GM10248 (cell line): ENCODE measurements at places on chromosomes 16 and 17.

GRCh38 chr17:34980681-34981537 is 597 bp downstream of the LIG3 start:
- DNase-seq, result peak; percentile 93

- no peak for DNase-seq
These were observed 470.1 kb downstream of the SOX9 start for GRCh38 chr17:72590882-72591281.

DNA sequence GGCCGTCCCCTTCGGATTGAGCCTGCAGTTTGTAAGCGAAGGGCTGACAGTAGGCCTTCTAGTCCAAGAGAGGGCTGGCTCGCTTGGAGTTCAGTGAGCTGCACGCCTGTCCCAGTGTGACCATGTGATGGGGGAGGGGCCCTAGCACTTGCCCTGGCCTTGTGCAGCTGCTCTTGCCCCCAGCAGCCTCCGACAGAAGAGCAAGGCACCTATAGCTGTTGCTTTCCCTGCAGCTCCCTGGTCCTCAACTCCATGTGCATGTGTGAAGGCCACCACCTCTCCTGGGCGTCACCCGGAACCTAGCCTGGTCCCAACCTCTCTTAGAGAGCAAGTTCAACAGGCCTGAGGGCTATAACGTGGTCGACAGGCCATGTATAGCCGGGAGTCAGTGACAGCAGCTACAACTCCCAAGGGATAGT is 5.6 kb downstream of the SPHK1 start:
- no peak for DNase-seq

DNA sequence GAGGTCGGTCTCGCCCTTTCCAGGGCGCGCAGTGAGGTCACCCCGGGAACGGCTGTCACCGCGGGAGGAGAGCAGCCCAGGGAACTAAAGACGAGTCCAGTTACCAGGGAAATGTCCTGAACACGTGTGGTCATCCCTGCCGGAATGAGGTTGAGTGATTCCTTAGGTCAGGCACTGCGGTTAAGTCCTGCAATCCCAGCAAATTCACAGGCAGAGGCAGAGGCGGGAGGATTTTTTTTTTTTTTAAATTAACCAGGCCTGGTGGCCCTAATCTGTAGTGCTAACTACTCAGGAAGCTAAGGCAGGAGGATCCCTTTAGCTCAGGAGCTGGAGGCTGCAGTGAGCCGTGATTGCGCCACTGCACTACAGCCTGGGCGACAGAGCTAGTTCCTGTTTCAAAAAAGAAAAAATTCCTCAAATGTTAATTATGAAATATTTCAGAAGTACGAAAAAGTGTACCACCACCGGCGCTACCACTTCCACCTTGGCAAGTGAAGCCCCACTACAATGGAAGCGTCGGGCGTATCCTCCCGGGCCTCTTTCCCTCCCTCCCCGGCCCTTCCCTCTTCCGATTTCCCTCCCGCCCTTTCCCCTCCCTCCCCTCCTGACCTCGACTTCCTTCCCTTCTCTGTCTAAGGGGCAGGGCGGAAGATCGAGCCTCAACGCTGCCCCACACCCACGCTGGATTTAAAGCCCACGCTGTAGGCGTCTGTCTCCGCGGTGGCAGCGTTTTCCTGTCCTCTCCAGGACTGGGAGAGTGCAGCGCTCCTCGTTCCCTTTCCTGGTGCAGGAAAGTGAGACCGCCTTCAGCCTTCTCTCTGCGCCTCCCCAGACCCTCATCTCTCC is 27.3 kb downstream of the SLFN11 start:
- DNase-seq, result peak; percentile 17

DNA sequence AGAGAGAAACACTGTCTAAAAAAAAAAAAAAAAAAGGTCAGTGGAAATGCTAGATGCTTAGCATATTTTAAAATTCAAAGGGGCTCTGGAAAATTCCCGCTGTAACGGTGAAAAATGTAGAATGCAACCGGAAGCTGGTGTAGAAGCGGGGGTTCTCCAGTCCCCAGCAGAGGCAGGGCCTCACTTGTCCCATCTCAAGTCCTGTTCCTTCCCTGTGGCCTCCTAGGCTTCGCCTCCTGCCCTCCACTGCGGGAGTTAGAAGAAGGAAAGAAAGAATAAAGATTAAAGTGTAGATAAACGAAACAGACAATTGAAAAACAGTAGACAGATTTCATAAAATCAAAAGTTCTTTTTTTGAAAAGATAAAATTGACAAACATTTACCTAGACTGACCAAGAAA is 14.8 kb upstream of the ZNF287 start:
- no peak for DNase-seq

DNA sequence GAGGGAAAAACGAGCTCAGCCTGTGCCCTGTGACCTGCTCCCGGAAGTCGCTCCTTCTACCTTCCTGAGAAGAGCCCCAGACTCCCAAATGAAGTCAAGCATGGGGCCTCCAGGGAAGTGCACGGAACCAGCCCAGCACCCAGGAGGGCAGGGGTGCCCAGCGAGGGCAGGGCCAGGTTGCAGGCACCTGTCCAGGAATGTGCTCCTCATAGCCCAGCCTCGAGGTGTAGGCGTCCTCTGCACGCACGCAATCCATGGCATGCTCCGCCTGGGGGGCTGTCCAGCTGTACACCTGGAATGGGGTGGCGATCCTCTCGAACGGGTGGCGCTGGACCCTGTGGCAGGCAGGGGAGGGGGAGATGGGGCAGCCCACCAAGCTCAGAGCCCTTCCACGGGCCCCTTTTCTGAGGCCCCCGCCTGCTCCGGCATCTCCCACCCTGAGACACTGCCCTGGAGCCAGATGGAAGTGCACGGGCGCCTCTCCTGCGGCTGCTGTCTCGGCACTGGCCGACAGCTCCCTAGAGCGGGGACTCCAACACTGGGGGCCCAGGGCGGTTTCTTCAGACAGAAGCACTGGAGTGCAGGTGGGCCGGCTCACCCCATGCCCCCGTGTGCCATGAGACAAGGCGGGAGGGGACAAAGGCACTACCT is 10.9 kb downstream of the CLUH start:
- DNase-seq, result no peak

GRCh38 chr16:86962259-86962658 is 354.9 kb downstream of the C16orf95 start:
- no peak for DNase-seq

DNA sequence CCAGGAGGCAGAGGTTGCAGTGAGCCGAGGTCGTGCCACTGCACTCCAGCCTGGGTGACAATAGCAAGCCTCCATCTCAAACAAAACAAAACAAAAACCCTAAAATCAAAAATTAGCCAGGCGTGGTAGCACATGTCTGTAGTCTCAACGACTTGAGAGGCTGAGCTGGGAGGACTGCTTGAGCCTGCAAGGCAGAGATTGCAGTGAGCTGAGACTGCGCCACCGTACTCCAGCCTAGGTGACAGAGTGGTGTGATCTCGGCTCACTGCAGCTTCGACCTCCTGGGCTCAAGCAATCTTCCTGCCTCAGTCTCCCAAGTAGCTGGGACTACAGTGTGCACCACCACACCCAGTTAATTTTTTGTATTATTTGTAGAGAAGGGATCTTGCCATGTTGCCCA is 87.6 kb downstream of the MYH11 start:
- DNase-seq, result no peak

- peak; percentile 92 for DNase-seq
These were observed 1.8 kb downstream of the GJD3 start for GRCh38 chr17:40362696-40363110.

- DNase-seq, result no peak
These were observed 29.4 kb upstream of the MLKL start for GRCh38 chr16:74729783-74730683.

DNA sequence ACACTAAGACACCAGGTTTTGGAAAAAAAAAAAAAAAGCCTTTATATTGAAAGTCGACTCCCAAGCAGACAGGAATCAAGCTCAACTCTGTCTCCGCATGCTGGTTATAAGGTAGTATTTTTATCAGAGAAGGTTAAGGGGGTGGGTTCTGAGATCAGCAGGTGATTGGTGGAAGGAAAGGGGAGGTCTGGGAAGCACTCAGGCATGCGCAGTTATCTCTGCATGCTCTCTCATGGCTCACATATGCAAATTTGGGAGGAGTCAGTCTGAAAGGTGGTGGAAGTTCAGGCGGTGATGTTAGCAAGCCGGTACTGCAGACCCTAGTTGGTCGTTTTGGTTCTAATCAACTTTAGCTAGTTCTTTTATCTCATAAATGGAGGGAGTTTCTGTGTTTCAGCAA is 357.6 kb upstream of the C16orf82 start:
- no peak for DNase-seq

- no peak for DNase-seq
These were observed 167.9 kb upstream of the MAF start for GRCh38 chr16:79768276-79768970.

- DNase-seq, result no peak
These were observed 386.2 kb downstream of the SNX29 start for GRCh38 chr16:12362482-12363458.

DNA sequence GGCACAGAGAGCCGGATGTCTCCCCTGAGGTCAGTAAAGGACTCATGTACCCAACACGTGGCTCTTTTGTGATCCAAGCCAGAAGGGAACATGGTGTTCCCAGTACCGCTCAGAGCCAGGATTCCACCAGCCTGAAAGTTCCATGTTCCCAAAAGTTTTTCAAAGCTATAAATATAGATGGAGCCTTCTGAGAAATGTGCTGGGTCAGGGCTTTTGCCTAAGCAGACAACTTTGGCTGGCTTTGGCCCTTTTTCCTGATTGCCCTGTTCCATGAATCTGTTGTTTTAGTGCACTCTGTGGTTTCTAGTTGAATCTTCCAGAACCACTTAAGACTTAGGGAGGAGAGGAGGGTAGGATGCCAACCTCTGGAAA is 128.5 kb upstream of the HS3ST2 start:
- DNase-seq, result no peak

DNA sequence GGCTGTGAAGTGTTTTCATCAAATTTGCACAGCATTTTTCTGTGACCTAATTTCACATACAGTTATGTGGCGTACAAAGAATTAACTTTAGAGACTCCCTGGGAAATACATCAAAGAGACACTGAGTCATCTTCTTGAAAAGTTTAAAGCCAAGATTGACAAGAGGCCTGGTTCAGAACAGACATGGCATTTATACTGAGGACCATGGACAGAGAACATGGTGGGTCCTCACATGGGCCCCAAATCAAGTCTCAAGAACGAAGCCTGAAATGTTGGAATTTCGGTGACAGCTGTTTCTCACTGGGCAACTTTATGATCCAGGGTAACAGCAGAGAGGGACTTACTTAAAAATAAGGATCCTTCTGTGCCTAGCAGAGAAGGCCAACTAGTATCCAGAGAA is 311.5 kb upstream of the KCNJ16 start:
- DNase-seq, result no peak

- no peak for DNase-seq
These were observed 15.7 kb downstream of the IGFBP4 start for GRCh38 chr17:40458851-40459482.

DNA sequence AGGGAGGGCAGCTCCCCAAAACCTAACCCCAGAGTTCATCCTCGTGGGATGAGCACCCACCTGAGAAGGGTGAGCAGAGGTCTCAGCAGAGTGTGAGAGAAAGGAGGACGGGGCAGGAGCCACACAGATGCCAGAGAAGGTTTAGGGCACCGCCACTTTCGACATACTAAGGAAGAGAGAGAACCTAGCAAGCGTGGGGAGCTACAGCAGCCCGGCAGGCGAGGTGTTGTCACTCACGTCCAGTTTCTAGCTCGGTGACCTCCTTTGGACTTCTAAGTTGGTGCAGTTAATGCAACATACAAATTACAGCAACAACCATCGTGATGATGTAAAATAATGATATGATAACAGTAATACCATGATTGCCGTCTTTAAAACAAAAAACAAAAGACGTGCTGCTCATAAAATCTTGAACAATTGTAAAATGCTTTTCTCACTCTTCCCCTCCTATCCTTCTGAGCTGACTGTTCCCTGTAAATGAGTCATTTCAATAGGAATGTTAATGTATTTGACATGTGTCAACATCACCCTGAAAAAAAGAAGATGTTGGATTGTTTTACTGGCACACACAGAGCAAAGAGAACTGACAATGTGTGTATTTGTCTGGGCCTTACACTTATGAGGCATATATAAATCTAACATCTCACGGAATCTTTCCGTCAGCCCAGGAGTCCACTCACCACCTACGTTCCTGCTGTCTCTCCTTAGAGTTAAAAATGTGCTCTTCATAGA is 158.2 kb upstream of the MAF start:
- no peak for DNase-seq

DNA sequence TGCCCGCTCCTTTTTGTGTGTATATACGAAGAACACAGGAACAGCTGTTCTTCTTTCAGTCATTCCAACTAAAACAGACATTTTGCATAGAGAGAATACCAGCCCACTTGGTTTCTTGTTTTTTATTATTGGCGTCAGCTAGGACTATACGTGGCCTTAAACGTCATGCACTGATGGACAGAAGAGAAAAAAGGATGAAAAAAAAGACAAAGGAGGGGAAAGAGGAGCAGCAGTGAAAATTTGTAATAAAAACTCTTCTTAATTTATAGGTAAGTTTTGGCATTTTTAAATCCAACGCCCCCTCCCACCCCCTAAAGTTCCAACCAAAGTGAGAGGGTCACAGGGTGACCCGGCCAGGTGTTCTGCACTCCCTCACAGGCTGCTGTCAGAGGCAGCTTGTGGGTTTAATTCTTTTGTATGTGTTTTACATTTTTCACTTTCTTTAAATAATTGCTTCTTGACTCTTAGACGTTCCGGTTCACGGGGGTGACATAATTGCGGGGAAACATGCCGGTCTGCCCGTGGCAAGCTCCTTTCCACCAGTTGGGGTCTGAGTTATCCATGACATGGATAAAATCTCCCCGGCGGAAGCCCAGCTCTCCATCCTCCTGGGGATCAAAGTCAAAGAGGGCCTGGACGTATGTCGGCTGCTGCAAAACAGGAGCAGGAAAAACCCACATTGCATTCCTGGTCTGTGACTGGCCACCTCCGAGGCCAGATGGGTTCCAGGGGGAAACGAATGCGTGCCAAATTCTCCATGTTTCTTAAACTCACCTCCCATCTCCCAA is 30.9 kb upstream of the SLC25A19 start:
- DNase-seq, result peak; percentile 75

GRCh38 chr17:33688771-33689170 is 395.7 kb upstream of the ASIC2 start:
- no peak for DNase-seq

- DNase-seq, result no peak
These were observed 7.6 kb downstream of the TBC1D16 start for GRCh38 chr17:80028030-80028429.

DNA sequence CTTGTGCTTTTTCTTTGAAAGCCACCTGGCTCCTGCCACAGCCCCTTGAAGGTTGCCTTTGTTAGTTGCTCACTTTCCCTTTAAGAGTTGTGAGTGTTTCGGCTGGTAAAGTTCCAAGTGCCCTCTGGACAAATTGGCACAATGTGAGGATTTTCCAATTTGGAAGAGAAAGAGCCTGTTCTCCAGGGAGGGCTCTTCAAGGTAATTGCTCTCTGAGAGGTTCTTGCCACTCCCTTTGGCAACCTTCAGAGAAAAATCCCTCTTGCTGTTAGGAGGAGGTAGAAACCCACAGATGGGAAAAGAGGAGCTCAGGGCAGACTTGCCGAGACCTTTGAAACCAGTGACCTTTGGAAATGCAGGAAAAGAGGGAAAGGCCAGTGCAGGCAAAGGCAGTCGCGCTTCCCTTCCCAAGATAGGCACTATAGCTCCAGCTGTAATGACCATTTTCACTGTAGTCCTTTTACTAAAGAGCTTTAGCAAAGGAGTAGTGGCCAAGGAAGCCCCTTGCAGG is 49.0 kb upstream of the AKAP1 start:
- DNase-seq, result no peak

- no peak for DNase-seq
These were observed 141.5 kb downstream of the TOX3 start for GRCh38 chr16:52405441-52405840.
